Stimulated activated CD4-positive, alpha-beta T cell treated with anti-CD3 and anti-CD28 coated beads, TNF-alpha, amount 100 ng/mL, for 48 hours (primary cell): ENCODE measurements at places on chromosomes 4 and X.

DNA sequence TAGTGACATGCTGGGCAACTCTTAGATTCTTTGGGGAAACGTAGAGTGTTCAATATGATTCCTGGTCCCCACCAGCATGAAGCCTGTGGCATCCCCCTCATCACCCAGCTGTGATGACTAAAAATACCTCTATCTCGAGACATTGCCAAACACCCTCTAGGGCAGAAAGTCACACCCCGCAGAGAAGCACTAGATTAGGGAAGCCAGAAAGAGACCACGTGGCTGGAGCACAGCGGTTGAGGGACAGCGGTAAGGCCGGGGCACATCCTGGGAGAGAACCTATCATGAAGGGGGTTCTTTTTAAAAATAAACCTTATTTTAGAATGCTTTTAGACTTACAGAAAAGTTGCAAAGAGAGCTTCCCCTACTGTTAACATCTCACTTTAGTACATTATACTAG is 11.0 kb downstream of the FAT1 start:
- no peak for DNase-seq

- DNase-seq, result no peak
These were observed 588.6 kb downstream of the BCOR start for GRCh38 chrX:39509157-39509556.

DNA sequence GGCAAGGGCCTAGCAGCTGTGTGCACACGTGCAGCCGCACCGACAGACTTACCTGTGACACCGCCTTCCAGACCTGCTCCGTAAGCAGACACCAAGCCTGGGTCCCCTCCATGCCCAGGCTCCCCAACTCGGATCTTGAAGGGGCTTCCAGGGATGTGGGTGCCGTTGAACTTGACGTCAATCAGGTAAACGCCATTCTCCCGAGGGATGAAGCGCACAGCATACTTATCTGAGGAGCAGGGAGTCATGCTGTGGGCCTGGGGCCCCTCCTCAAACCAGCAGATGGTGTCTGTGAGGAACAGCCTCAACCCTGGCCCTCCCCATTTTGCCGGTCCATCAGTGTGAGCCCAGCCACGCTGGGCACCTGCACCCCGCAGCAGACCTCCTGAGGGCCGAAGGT is 24.5 kb downstream of the FLNA start:
- no peak for DNase-seq

DNA sequence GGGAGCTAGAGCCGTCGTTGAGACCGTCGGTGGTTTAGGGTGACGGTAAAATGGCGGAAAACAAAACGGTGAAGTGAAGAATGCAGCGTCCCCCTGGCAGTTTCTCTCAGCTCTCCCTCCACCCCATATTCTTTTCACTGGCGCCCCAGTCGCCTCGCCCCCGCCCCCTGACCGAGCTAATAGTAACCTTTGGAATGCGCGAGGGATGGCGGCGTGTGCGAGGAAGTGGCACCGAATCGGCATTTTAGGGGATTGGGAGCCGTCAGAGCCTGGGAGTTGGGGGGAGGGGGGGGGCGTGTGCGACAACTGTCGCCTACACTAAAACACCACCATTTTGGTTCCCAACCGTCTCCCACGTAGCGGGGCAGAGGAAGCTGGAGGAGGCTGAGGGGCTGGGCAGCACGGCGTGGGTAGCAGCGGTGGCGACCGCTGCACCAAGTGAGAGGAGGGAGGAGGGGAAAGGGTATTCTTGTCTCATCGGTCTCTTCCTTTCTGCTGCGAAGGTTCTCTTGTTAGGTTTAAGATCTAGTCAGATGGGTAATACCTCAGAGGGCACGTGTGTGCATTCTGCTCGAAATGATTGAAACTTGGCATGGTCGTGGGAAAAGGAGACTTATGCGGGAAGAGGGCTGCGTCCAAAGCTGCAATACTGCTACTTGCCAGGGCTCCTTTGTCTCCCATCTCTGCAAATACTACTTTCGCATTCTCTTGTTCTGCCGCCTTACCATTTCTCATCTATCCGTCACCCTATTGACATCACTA is 840 bp downstream of the ZNF711 start:
- no peak for DNase-seq

DNA sequence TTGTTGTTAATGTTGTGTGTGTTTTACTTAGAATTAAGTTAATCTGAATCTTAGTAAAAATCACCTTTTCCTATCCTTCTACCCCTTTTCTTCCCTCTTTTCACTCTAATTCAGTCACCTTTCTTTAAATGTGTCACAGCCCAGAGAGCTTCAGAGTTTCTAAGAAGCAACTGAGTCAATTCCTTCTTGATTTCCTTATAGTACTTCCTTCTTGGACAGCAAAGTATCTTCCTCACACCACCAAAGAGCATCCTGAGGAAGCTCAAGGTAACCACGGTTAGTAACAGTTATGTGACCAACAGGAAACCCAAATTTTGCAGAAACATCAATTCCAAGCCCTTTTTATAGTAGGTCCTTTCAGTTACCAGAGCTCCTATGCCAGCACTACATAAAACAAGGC is 243.2 kb upstream of the BMP3 start:
- DNase-seq, result no peak

GRCh38 chr4:141652161-141652778 is 15.9 kb downstream of the IL15 start:
- no peak for DNase-seq

GRCh38 chr4:108119199-108119800 is 49.4 kb downstream of the LEF1 start:
- no peak for DNase-seq

GRCh38 chr4:99403380-99404184 is 31.6 kb downstream of the ADH7 start:
- no peak for DNase-seq

DNA sequence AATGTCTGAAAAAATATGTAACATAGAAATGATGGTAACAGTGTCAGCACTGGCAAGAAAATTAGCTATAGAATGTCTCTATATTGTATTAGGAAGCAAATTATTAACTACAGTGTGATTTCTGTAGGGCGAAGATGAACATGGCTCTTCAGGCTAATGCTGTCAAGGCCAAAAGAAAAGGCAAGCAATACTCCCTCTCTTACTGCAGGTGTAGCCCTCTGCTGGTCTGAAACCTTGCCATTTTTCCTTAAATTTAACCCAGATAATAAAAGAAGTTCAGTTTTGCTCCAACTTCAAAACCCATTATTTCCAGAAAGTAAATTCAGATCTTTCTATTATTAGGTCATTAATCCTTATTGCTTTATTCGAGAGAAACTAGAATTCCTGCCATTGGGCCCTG is 215.9 kb downstream of the LRBA start:
- DNase-seq, result no peak

DNA sequence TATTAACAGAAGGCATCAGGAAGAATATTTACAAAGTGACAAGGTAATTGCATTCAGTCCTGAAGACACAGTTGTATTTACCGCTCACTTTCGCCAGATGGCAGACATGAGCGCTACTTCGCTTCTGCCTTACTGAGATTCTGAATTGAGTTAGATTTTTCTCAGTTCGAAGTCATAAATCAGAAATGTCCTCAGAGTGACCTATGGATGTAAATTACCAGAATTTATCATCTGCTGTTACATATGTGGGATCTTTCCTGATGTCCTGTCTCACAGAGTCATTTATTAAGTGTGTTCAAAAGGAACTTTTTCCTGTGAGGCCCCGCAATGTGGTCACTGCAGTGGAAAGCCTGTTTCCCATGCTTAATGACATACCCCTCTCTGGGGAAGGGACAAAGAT is 97.3 kb upstream of the DCLK2 start:
- no peak for DNase-seq

- no peak for DNase-seq
These were observed 35.1 kb downstream of the PRKX start for GRCh38 chrX:3678328-3678727.

- no peak for DNase-seq
These were observed 170.6 kb downstream of the ZNF330 start for GRCh38 chr4:141391293-141391692.

DNA sequence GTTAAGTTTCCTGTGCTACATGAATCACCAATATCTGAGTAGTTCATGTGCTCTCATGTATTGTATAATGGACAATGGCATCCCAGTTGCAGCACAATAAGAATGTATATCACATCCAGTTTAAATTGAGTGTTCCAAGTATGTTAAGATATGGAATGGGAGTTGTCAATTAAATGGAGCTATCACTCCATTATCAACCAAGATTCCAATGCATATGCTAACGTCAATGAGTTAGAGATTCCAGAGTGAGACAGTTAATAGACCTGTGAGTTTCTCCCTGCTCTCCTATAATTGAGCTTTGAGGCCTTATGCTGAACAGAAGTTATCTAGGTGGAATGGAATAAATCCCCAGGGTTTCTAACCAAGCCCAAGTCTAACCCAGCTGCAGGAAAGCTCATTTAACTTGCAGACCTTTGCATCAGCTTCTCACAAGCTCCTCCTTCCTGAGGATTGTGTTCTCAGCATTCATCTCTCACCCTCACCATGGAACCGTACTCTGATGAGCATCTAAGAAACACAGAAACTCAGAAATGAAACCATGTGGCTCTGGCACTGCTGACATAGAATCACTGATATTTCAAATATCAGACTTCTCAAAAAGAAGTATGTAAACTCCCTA is 84.8 kb downstream of the TIGD2 start:
- no peak for DNase-seq

DNA sequence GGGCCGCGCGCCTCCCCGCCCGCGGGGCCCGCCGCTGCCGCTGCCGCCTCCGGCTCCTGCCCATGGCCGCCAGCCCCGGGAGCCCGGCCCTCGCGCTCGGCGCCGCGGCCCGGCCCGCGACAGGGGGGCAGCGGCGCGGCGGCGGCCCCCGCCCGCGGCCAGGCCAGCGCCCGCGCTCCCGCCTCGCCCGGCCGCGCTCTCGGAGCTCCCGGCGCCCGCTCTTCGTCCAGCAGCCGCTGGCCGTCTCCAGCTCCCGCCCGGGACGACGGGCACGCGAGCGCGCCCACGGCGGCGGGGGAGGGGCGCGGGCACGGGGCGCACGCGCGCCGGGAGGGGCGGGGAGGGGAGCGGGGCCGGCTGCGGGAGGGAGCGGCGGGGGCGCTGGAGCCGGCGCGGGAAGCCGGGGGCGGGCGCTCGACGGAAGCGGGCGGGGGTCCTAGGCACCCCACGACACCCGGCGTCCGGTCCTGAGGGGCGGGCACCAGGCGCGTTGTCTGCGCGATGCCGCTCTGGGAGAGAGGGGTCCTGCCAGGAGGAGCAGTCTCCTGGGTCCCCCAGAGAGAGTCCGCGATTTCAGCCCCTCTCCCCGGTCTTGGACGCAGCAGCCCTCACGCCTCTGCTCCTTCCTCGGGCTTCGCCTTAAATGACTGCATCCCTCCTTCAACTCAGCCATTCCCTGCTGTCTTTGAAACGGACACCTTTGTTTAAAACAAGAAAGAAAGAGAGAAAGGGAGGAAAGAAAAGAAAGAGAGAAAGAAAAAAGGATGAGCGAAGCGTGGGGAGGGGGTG is 490 bp upstream of the PDZD4 start:
- DNase-seq, result no peak

- no peak for DNase-seq
These were observed 59.0 kb downstream of the NHS start for GRCh38 chrX:17433965-17434364.

- no peak for DNase-seq
These were observed 88.8 kb upstream of the GPC3 start for GRCh38 chrX:134074151-134074550.

GRCh38 chrX:53918702-53919101 is 125.6 kb downstream of the PHF8 start:
- DNase-seq, result no peak

- no peak for DNase-seq
These were observed 11.6 kb upstream of the H2AZ1 start for GRCh38 chr4:99961711-99962110.

- DNase-seq, result no peak
These were observed 10.8 kb downstream of the HNRNPDL start for GRCh38 chr4:82419451-82419850.

- DNase-seq, result no peak
These were observed 64.3 kb upstream of the CCDC160 start for GRCh38 chrX:134172588-134173259.

DNA sequence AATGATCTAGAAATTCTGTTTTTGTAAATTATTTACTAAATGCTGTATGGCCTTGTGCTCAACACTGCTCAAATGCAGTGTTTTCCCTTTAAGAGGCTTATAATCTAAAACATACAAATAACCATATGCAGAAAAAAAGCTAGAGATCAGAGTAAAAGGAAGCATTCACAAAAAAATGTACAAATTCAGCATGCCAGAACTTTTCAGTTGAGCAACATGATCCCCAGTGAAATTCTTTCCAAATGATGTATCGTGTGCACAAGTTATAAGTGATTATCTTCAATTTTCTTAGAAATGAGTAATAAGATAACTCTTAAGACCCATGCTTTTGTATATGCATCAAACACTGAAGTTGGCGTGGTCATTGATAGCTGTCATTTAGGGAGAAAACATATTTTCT is 5.0 kb downstream of the GPC3 start:
- DNase-seq, result no peak

DNA sequence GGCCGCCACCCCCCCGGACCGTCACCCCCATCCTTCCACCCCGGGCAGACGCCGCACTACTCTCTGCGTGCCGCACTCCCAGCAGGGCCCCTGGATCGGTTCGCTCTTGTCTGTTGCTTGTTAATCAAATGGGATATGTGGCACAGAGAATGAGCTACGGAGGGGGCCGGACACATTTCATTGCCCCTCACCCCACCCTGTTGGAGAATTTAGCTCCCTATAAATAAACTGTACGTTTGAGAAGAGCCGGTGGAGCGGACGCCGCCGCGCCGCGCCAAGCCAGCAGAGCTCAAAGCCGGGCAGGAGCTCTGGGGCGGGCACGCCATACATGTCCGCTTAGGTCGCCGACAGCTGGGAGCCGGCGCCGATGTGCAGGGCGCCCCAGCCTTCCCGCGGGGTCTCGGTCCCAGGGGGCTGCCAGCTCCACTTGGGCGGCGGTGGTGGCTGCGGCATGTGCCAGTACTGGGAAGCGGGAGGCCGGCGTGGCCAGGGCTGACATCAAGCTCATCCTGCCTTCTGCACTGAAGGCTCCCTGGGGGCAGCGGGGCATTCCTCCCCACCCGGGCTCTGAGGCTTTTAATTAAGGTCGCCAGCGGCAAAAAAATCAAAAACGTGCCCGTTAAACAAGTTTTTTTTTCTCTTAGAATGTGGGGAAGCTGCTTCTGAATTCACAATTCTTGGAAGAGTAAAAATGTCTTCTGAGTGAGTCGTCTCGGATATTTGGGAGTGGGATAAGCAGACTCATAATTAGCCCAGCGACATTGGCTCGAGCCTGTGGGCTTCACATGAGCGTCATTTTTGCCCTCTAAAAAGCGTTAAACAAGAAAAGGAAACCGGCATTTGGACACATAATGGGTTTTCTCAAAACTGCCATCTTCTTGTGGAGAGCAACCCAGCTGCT is 1.1 kb upstream of the PCDH19 start:
- DNase-seq, result no peak

- no peak for DNase-seq
These were observed 12.4 kb downstream of the YIPF6 start for GRCh38 chrX:68511255-68511654.

- no peak for DNase-seq
These were observed 291.4 kb downstream of the RPA4 start for GRCh38 chrX:97175147-97175546.

GRCh38 chr4:20028645-20029044 is 223.1 kb upstream of the SLIT2 start:
- DNase-seq, result no peak
